ENCODE measurements at places on chromosomes 11 and 22. TPM values are rescaled to one million over a fixed set of nuclear protein-coding genes. Genes with fewer than 3 reads are reported as not detected.

SLC7A4 gene
- 2.0 TPM for total RNA-seq

E2F8 gene
- total RNA-seq: under 0.01 TPM

SCUBE2 gene
- 1.5 TPM for total RNA-seq

DCHS1 gene
- total RNA-seq: 39.2 TPM

CCDC81 gene
- 1.0 TPM for total RNA-seq

KIF18A gene
- total RNA-seq: 22.8 TPM

XKR3 gene
- total RNA-seq: under 0.01 TPM

MS4A12 gene
- total RNA-seq: not detected

OR8G1 gene
- total RNA-seq: 0.17 TPM

PATE2 gene
- total RNA-seq: 0.29 TPM
